A549 treated with Hydrocortisone at 1 μM for 4 hours (cell line): ENCODE measurements at places on chromosomes 7 and 10. TPM values are rescaled to one million over a fixed set of nuclear protein-coding genes. Genes with fewer than 3 reads are reported as not detected.

Gene MBL2
- not detected in 5 replicates for total RNA-seq

Gene UPP1
- total RNA-seq = 61.2 to 93.6 TPM (median 76.2 TPM) in 5 replicates

Gene FEZF1
- total RNA-seq = not detected in 5 replicates

Gene LAMB4
- 0.10 to 0.47 TPM (median 0.15 TPM) in 5 replicates for total RNA-seq

Gene SYT15B
- 2.5 to 3.7 TPM (median 3.3 TPM) in 5 replicates for total RNA-seq

Gene CRPPA
- 0.43 to 0.78 TPM (median 0.74 TPM) in 5 replicates for total RNA-seq

Gene AMZ1
- 0.03 to 0.06 TPM (median 0.03 TPM) in 3 of 5 replicates, not detected in the others for total RNA-seq

Gene TMEM213
- not detected in 5 replicates for total RNA-seq

Gene SVOPL
- total RNA-seq = not detected in 5 replicates

Gene NUTM2A
- 0.06 to 0.28 TPM (median 0.13 TPM) in 5 replicates for total RNA-seq

Gene IGF2BP3
- total RNA-seq = 24.4 to 35.8 TPM (median 28.0 TPM) in 5 replicates

Gene DBF4
- total RNA-seq = 25.7 to 29.6 TPM (median 26.8 TPM) in 5 replicates

Gene MKX
- not detected in 5 replicates for total RNA-seq

Gene CALCR
- not detected in 5 replicates for total RNA-seq

Gene DOCK1
- 18.8 to 27.0 TPM (median 23.9 TPM) in 5 replicates for total RNA-seq

Gene PLPP4
- 0.15 TPM in 2 of 5 replicates, not detected in the others for total RNA-seq

Gene IDI2
- 0.06 TPM in 1 of 5 replicates, not detected in the others for total RNA-seq

Gene NFKB2
- total RNA-seq = 36.8 to 61.2 TPM (median 49.2 TPM) in 5 replicates

Gene PHTF2
- 11.7 to 20.9 TPM (median 15.1 TPM) in 5 replicates for total RNA-seq

Gene FAM25G
- 0.85 to 1.5 TPM (median 1.1 TPM) in 3 of 5 replicates, not detected in the others for total RNA-seq

Gene CYP3A5
- 1.5 to 2.2 TPM (median 1.8 TPM) in 5 replicates for total RNA-seq

Gene TLX1
- total RNA-seq = not detected in 5 replicates

Gene FAM25C
- 0.59 to 2.9 TPM (median 0.93 TPM) in 4 of 5 replicates, not detected in the other for total RNA-seq

Gene CELF2
- total RNA-seq = 0.07 to 0.12 TPM in 2 of 5 replicates, not detected in the others

Gene CACNB2
- total RNA-seq = not detected in 5 replicates
